ENCODE measurements at places on chromosomes 3 and 15.

- no peak for DNase-seq
Observed at GRCh38 chr3:42822828-42823227, 13.6 kb downstream of the ACKR2 start.

DNA sequence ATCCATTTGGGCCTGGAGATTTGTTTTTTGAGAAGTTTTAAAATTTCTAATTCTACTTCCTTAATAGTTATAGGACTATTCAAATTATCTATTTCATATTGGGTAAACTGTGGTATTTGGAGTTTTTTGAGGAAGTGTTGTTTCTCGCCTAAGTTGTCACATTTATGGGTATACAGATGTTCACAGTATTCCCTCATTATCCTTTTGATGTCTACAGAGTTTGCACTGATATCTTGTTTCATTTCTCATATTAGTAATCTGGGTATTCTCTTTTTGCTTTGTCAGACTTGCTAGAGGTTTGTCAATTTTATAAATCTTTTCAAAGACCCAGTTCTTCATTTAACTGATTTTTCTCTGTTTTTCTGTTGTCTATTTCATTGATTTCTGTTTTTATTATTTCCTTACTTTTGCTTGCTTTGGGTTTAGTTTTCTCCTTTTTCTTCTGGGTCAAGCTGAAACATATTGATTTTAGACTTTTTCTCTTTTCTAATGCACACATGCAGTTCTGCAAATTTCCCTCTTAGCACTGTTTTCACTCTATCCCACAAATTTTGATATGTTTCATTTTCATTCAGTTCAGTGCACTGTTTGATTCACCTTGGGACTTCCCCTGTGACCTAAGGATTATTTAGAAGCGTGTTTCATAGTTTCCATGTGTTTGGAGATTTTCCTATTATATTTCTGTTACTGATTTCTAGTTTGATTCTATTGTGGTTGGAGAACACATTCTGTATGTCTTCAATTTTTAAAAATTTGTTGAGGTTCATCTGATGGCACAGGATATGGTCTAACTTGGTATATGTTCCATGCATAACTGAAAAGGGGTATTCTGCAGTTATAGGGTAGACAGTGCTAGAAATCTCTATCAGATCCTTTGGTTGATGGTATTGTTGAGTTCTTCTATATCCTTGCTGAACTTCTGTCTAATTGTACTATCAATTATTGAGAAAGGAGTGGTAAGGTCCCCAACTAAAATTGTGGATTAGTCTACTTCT lies 79.6 kb downstream of the SUMF1 start:
- DNase-seq = no peak

- DNase-seq = peak; percentile 55
Observed at GRCh38 chr3:13294442-13295351, 125.4 kb downstream of the NUP210 start.

- no peak for DNase-seq
Observed at GRCh38 chr3:142896201-142896755, 7.4 kb upstream of the PCOLCE2 start.

- no peak for DNase-seq
Observed at GRCh38 chr3:149332227-149332765, 1.1 kb downstream of the TM4SF18 start.

Measured in activated effector memory CD4-positive, alpha-beta T cell treated with anti-CD3 and anti-CD28 coated beads, Interleukin-2, amount 50 U/mL, for 16 hours (primary cell).